ENCODE measurements at places on chromosomes 5 and 9.
A peak's percentile ranks its signal among the peaks of the same experiment; 100 is the strongest.

- DNase-seq = peak; percentile 56
Measured at GRCh38 chr5:177111720-177112394, 21.7 kb upstream of the NSD1 start.

GRCh38 chr5:98320343-98320742, 453.1 kb upstream of the RGMB start:
- DNase-seq = no peak

DNA sequence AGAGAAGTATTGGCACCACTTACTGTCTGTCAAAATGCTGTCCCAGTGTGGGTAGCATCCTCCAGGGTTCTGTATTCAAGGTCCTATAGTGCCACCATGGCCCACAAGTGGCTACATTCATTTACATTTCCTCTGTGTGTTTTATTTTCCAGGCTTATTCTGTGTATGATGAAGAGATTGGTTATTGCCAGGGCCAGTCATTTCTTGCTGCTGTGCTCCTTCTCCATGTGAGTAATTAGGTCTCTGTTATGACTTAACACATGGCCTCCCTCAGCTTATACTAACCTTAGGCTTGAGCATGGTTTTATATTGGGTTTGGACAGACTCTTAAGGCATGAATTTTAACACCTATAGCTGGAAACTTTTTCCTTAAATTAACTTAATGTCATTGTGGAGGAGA, 36.7 kb downstream of the GPR21 start:
- no peak for DNase-seq

DNA sequence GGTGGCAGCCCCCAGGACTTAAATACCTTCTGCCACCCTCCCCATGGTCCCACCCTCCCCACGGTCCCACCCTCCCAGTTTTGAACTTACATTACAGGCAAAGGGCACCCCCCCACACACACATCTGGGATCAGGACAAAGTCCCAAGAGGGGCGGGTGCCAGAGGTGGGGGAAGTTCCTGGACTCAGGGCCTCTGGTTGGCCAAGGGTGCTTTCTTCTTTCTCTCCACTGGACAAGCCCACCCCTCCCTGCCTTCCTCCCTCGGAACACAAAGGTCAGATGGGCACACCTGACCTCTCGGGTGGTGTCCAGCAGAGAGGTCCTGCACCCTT, 19.1 kb upstream of the RALGDS start:
- DNase-seq = no peak

GRCh38 chr5:68780299-68780955, 313.4 kb upstream of the SLC30A5 start:
- DNase-seq = no peak

- no peak for DNase-seq
Measured at GRCh38 chr5:178509491-178510057, 80.6 kb downstream of the COL23A1 start.

GRCh38 chr5:18105449-18105848, 471.2 kb downstream of the TAF11L14 start:
- no peak for DNase-seq

- DNase-seq = no peak
Measured at GRCh38 chr9:121938621-121939020, 154.5 kb downstream of the TTLL11 start.

- DNase-seq = no peak
Measured at GRCh38 chr9:30244877-30245276, 2139.6 kb upstream of the ACO1 start.

GRCh38 chr9:134381671-134382516, 55.6 kb downstream of the RXRA start:
- DNase-seq = peak; percentile 14

- no peak for DNase-seq
Measured at GRCh38 chr9:118533101-118533500, 828.9 kb downstream of the TLR4 start.

GRCh38 chr5:170606941-170607340, 103.1 kb downstream of the KCNIP1 start:
- DNase-seq = no peak

GRCh38 chr5:156043351-156043750, 283.6 kb upstream of the SGCD start:
- DNase-seq = no peak

DNA sequence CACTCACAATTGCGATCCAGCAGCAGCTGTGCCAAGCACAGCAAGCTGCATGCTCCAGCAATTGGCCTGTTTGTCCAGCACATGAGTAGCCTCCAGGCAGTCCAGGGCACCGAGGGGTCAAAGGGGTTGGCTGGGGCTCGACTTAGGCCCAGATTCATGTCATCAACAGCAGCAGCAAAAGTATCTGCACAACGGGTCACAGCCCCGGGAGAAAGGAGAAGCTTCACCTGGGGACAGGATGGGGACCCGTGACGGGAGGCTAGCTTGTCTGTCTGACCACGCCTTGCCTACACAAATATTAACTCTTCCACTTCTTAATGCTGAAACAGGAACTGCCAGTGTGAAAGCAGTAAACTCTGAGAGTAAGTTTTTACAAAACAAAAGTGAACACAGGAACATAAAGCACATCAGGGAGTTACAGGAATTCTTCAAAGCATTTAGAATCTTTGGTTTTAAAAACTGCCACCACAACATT, 191.2 kb downstream of the PIK3R1 start:
- no peak for DNase-seq

GRCh38 chr5:137142346-137142745, 356.8 kb downstream of the SPOCK1 start:
- no peak for DNase-seq

GRCh38 chr9:129270903-129271431, 92.9 kb upstream of the IER5L start:
- DNase-seq = no peak

DNA sequence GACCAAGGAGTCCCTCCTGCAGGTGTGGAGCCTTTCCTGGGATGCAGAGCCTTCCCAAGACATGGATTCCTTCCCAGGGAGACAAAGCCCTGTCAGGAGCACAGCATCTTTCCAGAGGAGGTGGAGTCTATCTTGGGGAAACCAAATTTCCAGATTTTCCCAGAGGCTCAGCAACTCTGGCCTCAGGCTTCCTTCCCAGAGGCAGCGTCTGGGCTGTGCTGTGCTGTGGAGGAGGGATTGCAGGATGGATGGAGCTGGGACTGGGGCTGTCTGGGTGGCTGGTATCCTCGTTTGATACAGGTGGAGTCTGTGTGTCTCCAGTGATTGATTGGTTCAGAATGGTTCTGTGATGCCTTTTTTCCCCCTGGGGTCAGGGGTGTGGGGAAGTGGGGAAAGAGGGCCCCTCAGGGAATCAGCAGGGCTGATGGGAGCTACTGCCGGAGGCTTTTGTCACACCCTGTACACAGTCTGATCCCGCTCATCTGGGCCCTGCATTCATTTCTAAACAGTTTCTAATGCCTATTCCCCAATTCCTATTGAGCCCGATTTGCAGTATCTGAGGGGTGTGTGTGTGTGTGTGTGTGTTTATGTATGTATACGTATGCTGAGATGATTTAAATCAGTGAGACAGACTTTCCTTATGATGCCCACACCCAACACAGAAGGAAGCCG, 16.0 kb downstream of the OR13J1 start:
- no peak for DNase-seq

DNA sequence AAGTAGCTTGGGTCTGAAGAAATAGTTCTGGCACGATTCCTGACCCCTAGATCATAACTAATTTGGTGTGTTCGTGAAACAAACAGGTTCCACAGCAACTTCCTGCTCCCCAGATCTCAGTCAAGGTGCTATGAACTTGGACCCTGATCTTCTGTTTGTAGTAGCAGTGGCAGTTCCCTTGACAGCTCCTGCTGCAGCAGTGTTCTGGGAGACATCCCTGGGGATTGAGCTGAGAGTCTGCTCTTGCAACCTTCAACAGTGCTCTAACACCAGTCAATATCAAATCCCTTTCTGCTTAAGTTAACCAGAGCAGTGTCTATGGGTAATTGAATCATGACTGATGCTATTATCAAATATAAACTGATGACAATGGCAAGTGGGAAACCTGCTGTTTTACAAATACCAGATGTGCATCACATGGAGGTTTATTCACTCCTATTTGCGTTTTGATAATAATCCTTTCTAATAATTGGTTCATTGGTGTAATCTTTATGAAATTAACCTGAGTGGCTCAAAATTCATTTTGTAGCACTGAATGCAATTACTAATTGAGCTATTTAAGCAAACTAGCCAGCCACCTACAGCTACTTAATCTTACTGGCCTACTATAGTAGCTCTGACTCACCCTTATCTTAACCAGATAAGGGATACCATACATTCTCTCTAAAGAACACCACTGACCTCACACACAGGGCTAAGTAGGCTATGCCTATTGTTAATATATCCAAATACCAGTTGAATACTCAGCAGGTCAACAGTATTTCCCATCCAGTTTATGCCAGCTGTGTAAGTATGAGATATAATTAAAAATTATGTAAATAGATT, 21.9 kb downstream of the KDM4C start:
- DNase-seq = no peak

GRCh38 chr9:78267889-78268288, 29.0 kb upstream of the PSAT1 start:
- no peak for DNase-seq

DNA sequence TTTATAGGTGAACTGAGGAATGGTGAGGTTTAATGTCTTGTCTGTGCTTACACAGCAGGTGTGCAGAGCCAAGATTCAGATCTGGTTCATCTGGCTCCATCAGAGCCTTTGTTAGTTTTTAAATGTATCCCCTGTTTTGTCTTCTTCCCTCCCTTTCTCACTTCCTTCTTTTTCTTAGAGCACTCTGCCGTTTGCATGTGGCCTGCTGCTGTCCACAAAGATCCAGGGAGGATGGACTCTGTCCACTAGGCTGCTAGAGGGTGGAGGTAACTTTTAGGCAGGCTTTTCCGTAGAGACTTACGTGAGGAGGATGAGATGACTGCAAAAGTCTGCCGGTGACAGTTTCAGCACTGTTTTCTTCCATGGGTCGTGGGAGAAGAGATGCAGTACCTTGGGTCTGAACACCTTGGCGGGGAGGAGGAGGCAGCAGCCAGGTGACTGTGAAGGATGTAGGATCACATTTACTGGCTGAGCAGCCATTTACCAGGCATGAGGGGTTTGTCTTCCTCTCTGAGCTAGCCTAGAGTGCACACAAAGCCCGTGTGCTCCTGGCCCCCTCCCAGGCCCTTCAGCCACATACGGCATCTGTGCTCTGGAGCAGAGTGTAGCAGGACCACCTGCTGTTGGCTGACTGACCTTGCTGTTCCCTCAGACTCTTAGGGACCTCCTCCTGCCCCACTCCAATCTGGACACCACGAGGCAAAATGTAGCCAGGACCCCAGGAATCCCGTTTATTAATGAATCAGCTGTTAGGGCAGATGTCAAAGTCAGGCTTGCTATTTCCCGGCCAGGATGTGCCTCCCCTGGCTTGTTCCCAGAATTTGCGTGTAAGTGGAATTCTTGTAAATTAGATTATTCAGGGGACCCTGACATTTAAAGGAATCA, 1.8 kb downstream of the NTMT1 start:
- no peak for DNase-seq

GRCh38 chr5:31410089-31410488, 121.8 kb downstream of the DROSHA start:
- no peak for DNase-seq

DNA sequence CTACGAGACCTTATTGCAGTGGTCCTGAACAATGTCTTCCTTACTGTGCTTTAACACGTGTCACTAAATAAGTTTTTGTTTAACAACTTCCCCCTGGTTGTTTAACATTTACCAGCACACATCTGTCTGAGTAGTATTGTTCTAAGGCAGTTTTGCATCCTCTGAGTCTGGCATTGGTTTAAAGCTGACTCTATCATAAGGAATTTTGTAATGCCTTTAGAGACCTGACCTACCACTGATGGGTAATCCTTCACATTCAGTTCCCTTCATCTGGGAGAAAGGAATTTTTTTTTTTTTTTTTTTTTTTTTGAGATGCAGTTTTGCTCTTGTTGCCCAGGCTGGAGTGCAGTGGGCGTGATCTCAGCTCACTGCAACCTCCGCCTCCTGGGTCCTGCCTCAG, 20.0 kb upstream of the PCAT7 start:
- no peak for DNase-seq

GRCh38 chr5:176793343-176793699, 17.0 kb upstream of the UNC5A start:
- DNase-seq = no peak

GRCh38 chr5:132669455-132669820, 4.4 kb upstream of the IL4 start:
- no peak for DNase-seq

- no peak for DNase-seq
Measured at GRCh38 chr5:93603078-93603792, 20.2 kb downstream of the NR2F1 start.

DNA sequence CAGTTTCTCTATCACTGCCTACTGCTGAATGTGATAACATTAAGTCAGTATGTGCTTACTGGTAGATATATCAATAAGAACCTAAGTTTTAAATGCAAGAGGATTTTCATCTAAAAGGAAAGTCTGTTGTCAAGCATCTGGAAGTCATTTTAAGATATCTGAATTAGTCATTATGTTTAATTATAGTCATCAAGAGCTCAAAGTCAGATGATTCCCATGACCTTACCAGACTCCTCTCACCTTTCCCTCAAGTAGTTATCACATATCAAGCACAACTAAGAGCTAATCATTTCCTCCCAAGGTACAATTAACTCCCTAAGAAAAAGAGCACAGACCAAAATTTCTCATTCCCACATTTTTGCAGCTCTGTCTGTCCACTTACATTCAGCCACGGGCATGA, 45.5 kb downstream of the PUM3 start:
- DNase-seq = no peak

DNA sequence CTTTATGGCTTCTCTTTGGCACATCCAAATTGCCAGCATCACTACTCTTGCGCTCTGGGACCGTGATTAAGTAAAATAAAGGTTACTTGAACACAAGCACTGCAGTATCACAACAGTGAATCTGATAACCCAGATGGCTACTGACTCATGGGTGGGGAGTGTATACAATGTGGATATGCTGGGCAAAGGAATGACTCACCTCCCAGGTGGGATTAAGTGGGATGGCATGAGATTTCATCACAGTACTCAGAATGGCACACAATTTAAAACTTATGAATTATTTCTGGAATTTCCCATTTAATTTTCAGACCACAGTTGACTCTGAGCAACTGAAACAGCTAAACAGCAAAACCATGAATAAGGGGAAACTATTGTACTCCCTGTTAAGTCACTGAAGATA, 4.3 kb downstream of the GFM2 start:
- DNase-seq = no peak

GRCh38 chr9:69421908-69422801, 97.1 kb downstream of the ENTREP1 start:
- peak; percentile 8 for DNase-seq

DNA sequence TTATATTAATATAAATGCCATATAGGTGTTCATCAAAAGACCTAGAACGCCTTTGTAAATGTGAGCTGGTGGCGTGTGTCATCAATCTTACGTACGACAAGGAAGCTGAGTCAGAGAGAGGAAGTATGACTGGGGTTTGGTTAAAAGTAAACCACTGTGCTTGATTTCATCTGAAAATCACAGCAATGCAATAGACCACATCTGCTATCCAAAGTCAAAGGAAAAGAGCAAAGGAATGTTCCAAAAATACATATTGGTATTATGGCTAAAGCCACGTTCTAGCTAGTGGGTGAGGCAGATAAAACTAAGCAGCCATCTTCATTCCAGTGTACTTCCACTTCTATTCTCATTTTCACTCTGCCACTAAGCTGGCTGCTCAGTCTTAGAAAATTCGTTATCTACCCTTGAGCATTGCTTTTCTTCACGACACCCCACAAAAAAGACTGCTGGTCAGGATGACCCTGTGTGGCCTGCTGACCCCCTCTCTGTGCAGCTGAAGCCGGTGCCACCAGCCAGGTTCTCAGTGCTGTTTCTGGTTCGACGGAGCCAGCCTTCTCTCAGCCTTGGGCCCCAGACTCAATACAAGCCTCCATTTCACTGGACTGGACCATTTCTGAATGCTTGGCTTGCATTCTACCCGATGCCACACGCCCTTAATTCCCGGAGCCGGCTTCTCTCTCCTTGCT, 23.8 kb downstream of the SHC3 start:
- DNase-seq = no peak
